ENCODE measurements at places on chromosomes 3 and 15.

- H3K36me3 ChIP-seq: no peaks in the 10 kb centered on the region
- no peaks in the 10 kb centered on the region for H3K27me3 ChIP-seq
- no peak overlapping the region for H3K27ac ChIP-seq
- DNase-seq: no peak
- H3K4me1 ChIP-seq: no peaks in the 10 kb centered on the region
Observed at GRCh38 chr15:59501597-59501996, 63.6 kb downstream of the FAM81A start.

- H3K27me3 ChIP-seq: no peaks in the 10 kb centered on the region
- no peak for DNase-seq
- no peak overlapping the region for H3K4me3 ChIP-seq
Observed at GRCh38 chr3:47083786-47084185, 80.1 kb downstream of the SETD2 start.

GRCh38 chr3:105466495-105467404 is 100.0 kb downstream of the ALCAM start:
- no peaks in the 10 kb centered on the region for H3K36me3 ChIP-seq
- H3K27me3 ChIP-seq: no peaks in the 10 kb centered on the region
- DNase-seq: no peak
- H3K4me3 ChIP-seq: no peak overlapping the region
- no peaks in the 10 kb centered on the region for H3K4me1 ChIP-seq

- DNase-seq: no peak
- H3K36me3 ChIP-seq: no peaks in the 10 kb centered on the region
- no peaks in the 10 kb centered on the region for H3K4me1 ChIP-seq
- H3K27me3 ChIP-seq: peaks cover 9% of the 10 kb centered on the region
Observed at GRCh38 chr3:137854533-137855261, 90.6 kb downstream of the SOX14 start.

DNA sequence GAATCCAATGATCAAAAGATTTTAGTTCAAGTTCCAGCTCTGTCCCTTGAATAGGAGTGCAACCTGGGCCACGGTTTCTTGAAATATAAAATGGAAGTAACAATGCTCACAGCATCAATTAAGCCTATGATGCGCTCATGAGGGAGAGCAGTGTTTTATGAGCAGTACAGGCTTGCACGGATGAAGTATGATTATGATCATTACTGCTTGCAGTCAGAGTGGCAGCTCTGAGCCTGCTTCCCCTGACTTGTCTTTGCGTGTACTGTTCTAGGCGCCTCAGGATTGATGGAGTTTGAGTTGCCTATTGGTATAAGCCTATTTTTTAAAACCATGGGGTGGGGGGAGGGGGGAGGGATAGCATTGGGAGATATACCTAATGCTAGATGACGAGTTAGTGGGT is 37.0 kb downstream of the ITGB5 start:
- H3K4me3 ChIP-seq: no peak overlapping the region
- H3K4me1 ChIP-seq: no peaks in the 10 kb centered on the region
- DNase-seq: no peak
- peaks cover 11% of the 10 kb centered on the region for H3K27me3 ChIP-seq
- no peak overlapping the region for H3K27ac ChIP-seq
